ENCODE measurements at places on chromosomes 3 and 15.

DNA sequence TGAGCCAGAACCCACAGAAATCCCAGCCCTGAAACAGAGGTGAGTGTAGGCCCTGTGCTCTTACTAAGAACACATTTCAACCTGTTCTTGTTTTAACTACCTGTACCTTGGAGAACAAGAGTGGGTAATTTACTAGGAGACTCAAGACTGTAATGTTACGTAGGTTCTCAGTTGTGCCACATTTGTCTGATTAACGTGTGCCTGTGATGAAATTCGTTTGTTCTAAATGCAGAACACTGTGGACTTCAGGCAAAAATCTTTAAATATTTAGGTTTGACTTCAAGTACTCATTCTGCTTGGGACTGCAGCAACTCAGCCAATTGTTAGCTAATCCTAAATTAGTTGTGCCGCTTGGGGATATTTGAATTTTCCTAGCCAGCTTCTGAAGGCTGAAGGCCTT, 28.3 kb downstream of the GTF2E1 start:
- DNase-seq = no peak

GRCh38 chr3:41117398-41117870, 81.9 kb upstream of the CTNNB1 start:
- DNase-seq = peak; percentile 93

DNA sequence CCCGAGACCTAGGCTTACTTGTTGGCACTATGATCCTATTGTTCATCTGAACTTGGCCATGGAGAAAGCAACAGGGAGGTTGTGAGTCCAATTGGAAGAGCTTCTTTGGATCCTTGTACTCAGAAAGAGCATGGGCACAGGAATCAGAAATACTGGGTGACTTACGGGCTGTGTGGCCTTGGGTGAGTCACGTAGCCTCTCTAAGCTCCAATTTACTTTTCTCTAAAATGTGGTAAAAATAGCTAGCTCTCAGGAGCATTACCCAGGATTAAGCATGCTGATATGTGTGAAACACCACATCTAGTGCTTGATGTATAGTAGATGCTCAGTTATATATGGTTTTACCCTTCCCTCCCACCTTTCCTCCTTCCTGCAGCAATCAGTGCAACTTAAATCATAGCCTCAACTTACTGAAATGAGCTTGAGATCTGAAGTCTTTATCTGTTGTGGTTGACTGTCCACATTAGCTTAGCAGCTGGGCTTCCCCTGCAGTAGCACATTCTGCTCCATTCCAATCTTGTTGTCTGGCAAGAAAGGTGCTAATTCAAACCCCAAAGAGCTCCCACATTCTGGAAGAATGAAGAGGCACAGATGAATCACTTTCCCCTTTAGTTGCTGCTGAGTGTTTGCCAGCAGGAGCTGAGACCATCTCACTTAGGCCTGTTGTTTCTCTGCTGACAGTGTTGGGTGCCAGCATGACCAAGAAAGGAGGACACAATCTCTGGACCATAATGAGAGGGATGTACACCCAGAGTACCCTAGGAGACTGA, 299.1 kb upstream of the TRIM42 start:
- DNase-seq = no peak

- DNase-seq = no peak
Measured at GRCh38 chr3:36663666-36664291, 100.6 kb downstream of the DCLK3 start.

DNA sequence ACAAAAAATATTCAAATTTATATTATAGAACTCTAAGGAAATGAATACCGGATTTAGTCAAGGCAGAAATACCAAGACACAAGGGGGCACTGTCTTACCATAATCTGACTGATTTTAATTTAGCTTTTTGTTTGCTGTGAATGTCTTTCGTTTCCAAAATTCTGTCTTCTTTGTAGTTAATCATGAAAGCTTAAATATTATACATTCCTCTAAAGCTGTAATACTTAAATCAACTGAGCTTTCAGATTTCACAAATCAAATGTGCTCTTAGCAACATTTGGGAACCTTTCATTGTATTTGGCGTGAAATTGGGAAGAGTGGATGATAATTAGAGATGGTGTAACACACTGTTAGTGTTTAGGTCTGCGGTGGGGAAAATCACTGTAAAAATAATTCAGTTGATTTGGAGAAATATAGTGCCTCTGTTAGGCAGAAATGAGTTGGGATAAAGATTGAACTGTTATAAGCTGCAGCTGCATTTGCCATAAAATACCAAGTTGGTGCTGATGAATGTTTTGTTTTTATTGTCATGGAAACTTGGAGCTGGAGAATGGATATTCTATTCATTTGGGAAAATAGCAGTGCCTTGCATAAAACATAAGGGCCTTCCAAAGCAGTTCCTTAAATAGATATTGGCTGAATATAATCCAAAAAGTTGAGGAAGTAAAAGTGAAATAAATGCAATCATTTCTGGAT, 228.2 kb downstream of the TCF12 start:
- DNase-seq = peak; percentile 15

Data from urothelium cell line (cell line).